ENCODE measurements at places on chromosomes 4 and X.

GRCh38 chr4:86482306-86483172, 111.6 kb upstream of the PTPN13 start:
- no peak for DNase-seq

DNA sequence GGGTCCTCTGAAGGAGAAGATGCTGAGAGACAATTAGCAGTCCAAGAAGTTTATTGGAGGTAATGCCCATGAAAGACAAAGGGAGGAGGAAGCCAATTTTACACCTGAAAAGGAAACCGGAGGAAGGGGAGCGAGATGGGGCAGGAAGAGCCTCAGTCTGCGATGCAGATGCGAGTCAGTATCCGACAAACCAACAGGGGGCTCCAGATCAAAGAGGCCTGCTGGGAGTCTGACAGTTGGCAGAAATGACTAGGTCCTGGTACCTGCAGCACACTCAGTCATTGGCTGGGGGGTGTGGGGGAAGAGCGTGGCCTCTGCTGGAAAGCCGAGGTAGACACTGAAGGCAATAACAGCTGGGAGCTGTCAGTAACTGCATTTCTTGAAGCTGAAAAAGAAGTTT, 231.1 kb upstream of the CENPE start:
- no peak for DNase-seq

DNA sequence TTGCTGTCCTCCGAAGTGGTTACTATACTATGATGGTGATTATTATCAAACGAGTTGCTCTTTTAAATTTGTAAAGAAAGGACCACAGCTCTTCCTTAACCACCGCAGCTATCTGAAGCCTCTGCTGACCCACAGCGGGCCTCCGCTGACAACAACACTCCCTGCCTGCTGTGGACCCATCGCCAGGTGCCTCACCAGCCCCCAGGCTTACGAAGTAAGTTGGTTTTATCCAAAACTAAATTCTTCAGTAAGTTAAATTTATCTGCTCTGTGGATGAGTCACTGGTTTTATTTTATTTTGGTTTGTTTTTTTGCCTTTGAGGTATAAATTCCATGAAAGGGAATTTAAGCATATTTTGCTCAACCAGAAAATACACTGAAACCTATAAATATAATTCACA, 54.7 kb downstream of the SLC9A6 start:
- no peak for DNase-seq

DNA sequence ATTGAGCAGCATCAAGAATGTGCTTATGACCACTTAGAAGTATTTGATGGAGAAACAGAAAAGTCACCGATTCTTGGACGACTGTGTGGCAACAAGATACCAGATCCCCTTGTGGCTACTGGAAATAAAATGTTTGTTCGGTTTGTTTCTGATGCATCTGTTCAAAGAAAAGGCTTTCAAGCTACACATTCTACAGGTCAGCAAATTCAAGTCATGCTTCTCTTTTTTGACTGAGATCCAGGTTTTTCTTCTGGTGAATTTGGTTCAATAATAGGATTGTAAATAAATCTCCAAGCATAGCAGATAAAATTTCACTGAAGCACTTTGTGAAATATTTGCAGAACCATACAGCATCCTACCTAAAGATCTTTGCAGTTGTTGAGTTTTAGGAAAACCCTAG, 218.1 kb downstream of the TLL1 start:
- no peak for DNase-seq

GRCh38 chr4:156015781-156016180, 62.1 kb upstream of the CTSO start:
- no peak for DNase-seq

GRCh38 chrX:47176101-47176740, 17.4 kb upstream of the UBA1 start:
- no peak for DNase-seq

DNA sequence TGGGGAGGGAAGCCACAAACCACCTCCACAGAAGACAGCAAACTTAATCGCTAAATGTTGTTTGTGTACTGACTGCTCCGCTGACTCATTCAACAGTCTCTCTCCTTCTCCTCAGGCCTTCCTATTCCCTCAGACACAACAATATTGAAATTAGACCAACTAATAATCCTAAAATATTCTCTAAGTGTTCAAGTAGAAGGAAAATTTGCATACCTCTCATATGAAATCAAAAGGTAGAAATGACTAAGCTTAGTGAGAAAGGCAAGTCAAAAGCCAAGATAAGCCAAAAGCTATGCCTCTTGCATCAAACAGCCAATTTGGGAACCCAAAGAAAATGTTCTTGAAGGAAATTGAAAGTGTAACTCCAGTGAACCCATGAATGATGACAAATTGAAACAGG, 75.7 kb upstream of the ARHGAP24 start:
- no peak for DNase-seq

GRCh38 chr4:136699905-136700304, 832.4 kb downstream of the PCDH18 start:
- DNase-seq = no peak

DNA sequence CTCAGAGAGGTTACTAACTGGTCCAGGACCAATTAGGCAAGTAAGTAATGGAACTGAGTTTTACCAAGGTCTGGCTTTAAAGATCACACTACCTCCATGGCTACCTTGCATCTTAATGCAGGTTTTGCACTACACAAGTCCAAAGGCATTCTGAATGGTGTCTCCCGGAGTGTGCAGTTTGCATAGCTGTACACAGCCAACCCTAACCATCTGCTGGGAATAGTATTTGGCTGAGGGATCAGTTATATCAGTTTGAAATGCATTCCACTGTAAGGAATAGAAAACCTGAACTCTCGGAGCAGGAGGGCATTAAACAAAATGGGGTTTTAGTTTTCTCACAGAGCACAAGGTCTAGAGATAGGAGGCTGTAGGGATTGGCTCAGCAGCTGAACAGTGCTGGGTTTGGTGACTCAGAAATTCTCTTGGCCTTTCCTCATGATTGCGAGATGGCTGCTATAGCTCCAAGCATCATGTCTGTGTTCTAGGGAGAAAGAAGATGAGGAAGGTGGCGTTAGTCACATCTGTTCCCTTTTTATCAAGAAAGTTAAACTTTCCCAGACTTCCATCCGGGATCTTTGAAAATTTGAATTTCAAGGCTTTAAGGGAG, 177.1 kb downstream of the NHS start:
- DNase-seq = no peak

- no peak for DNase-seq
Measured at GRCh38 chrX:65821721-65822496, 154.5 kb downstream of the MSN start.

DNA sequence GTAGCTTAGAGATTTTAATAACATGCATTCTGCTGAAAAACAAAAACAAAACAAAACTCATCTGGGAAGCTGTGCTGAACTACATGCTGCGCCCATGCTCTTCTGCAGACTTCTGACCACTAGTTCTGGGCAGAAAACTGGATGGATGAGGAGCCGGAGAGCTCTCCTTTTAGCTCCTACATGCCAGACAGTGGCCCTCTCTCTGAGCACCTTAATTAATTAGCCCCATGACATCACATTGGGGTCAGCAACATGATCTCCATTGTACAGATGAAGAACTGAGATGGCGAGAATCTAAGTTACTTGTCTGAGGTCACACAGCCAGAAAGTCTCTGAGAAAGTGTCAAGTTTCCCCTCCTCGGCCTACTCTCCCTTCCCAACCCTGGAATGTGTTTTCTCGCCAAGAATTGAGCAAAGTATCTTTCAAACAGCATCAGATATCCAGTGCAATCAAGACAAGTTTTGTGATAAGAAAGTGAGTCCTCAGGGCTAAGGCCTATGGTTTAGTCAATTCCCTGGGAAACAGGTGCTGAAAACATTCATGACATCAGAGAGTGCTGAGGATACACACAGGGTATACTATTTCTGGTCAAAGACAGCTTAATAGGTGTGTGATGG, 21.6 kb downstream of the SCD5 start:
- DNase-seq = no peak

- no peak for DNase-seq
Measured at GRCh38 chr4:8580321-8581093, at the start of gene GPR78. GPR78 (plus strand) TSS chr4:8580392; CDS start chr4:8580983, 591 bp downstream.

GRCh38 chr4:8414377-8414776, 26.1 kb downstream of the ACOX3 start:
- no peak for DNase-seq

GRCh38 chrX:15724911-15725310, 13.2 kb upstream of the CA5B start:
- DNase-seq = no peak

GRCh38 chr4:3332498-3332897, 39.7 kb downstream of the RGS12 start:
- no peak for DNase-seq

GRCh38 chr4:170015285-170015684, 10.9 kb downstream of the MFAP3L start:
- DNase-seq = no peak

GRCh38 chr4:6449746-6450369, 22.6 kb downstream of the PPP2R2C start:
- no peak for DNase-seq

GRCh38 chr4:175946472-175947116, 119.0 kb upstream of the WDR17 start:
- no peak for DNase-seq
